Stimulated activated CD8-positive, alpha-beta memory T cell treated with anti-CD3 and anti-CD28 coated beads, Interleukin-7, amount 100 ng/mL, for 24 hours (primary cell): ENCODE measurements at places on chromosomes 7 and 10.

GRCh38 chr7:55019691-55020465 lies 1.1 kb downstream of the EGFR start:
- no peak for DNase-seq

- no peak for DNase-seq
Measured at GRCh38 chr7:50733552-50733951, 49.1 kb downstream of the GRB10 start.

GRCh38 chr7:561631-562373 lies 42.2 kb upstream of the PDGFA start:
- DNase-seq, result no peak

GRCh38 chr7:87575521-87575920 lies 25.2 kb downstream of the ABCB1 start:
- DNase-seq, result no peak

DNA sequence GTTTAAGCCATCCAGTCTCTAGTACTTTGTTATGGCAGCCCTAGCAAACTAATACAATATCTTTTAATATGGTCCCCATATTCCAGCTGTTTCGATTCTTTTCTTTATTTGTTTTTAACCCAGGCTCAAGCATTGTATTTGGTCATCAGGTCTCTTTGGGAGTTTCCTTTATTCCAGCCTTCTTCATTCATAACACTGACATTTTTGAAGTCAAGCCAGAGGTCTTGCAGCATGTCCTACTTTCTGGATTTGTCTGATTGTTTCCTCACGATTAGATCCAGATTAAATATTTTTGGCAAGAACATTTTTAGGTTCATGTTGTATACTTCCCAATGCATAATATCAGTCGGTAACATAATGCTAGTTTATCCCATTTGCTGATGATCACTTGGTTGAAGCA lies 11.8 kb downstream of the SLC25A13 start:
- no peak for DNase-seq

- no peak for DNase-seq
Measured at GRCh38 chr7:158950914-158951635, 94.7 kb downstream of the DYNC2I1 start.

DNA sequence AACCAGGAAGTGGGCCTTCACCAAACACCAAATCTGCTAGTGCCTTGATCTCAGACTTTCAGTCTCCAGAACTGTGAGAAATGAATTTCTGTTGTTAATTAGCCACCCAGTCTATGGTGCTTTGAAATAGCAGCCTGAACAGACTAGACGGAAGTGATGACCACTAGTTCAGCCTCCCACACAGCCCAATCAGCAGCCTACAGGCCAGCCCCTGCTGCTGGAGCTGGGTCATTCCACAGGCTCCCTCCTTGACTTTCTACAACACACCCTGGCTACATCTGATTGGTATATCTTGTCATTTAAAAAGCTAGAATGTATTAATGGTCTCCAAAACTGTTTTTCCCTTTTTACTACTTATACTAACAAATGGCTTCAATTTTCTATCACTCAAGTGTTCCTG lies 277.2 kb upstream of the TAC1 start:
- DNase-seq, result no peak

- DNase-seq, result no peak
Measured at GRCh38 chr7:76377186-76377918, 18.6 kb upstream of the YWHAG start.

GRCh38 chr10:94025806-94026205 lies 32.1 kb downstream of the PLCE1 start:
- no peak for DNase-seq

DNA sequence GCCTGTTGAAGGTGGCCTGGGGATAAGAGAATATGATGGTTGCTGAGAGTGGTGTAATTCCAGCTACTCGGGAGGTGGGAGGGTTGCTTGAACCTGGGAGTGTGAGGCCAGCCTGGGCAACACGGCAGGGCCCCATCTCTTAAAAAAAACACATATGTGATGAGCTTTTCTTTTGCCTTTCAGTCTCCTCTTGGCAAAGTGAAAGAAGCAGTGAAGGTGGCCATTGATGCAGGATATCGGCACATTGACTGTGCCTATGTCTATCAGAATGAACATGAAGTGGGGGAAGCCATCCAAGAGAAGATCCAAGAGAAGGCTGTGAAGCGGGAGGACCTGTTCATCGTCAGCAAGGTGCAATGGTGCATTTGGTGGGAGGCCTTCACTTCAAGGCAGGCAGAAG lies 3.1 kb downstream of the AKR1B10 start:
- DNase-seq, result no peak

GRCh38 chr7:74297516-74298233 lies 8.5 kb downstream of the CLIP2 start:
- DNase-seq, result no peak

DNA sequence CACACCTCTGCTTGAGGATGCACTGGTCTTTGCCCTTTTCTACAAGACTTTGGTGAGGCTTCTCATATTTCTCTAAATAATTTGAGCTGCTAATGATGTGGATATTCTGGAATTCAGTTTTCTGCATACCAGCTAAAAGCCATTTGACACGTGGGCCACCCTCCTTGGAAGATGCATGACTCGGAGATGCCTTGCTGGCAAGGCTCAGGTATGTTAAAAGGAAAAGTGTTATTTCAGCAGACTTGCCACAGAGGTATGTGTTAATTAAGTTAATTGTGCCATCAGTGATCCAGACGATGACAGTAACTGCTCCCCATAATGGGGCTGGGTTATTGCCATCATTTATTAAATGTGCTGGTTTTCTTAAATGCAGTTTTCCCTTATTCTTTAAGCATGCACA lies 8.8 kb upstream of the GFRA1 start:
- no peak for DNase-seq

- DNase-seq, result no peak
Measured at GRCh38 chr10:51214207-51215196, 140.2 kb downstream of the PRKG1 start.

DNA sequence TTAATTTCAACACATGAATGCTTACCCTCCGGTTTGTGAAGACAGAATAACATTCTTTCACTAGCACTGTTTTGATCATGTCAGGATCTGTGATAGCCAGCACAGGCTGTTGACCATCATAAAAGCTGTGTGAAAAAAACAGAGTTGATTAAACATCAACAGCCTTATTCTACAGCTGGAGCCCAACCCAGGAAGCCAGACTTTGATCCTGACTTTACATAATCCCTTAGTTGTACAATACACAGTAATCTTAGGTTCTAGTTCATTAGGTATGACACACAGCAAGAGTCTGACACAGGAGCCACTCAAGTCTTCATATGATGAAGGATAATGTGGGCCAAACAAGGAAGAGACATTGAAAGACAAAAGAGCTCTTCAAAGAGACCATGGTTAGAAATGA lies 11.4 kb downstream of the CYP3A4 start:
- DNase-seq, result no peak

- no peak for DNase-seq
Measured at GRCh38 chr10:84198206-84198915, 4.0 kb downstream of the CDHR1 start.

DNA sequence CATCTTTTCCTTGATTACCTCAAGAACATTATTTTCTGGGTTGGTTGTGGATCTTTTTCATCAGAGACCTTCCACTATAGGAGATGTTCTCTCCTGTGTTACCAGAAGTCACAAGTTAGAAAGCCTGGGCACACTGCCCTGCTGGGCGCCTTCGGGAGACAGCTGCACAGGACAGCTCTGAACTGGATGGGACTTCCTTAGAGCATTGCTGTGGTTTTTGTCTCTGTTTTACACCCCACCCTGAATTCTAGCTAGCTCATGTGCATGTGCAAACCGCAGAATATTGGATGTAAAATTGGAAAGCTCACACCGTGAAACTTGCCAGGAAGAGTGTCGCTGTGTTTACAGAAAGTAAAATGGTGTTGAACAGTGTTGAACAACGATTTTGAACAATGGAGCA lies 54.4 kb upstream of the SEC61G start:
- DNase-seq, result no peak

GRCh38 chr7:35695473-35695850 lies 527 bp upstream of the HERPUD2 start:
- DNase-seq, result no peak

- no peak for DNase-seq
Measured at GRCh38 chr7:47308808-47309207, 273.1 kb downstream of the TNS3 start.

DNA sequence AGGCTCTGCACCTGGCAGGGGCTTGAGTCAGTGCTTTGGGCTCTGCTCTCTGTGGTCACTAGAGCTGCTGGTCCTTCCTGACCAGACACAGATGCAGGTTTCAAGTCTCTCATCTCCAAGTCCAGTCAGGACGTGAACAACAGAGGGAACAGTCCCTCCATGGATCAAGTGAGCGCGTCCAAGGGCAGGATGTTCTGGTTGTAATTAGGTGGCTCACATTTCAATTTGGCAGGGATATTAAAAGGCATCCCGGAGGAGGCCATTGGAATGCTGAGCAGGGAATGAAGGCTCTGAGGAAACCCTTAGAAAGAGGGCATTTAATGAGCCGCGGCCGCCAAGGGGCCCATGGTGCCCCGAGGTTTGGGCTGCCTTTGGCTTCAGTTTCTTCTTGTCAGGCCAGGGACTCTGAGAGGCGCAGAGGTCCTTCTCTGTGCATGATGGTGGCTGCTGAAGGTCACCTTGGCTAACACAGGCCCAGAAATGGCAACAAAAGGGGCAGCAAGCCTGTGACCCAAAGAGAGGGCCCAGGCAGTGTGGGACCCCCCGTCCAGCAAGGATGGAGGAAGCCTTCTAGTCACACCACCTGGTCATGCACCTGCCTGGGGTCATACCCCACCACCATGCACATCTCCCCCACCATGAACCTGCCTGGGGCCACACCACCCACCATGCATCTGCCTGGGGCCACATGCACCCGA lies 30.7 kb upstream of the INPP5A start:
- no peak for DNase-seq

- DNase-seq, result no peak
Measured at GRCh38 chr7:132446666-132447278, 129.5 kb downstream of the PLXNA4 start.

DNA sequence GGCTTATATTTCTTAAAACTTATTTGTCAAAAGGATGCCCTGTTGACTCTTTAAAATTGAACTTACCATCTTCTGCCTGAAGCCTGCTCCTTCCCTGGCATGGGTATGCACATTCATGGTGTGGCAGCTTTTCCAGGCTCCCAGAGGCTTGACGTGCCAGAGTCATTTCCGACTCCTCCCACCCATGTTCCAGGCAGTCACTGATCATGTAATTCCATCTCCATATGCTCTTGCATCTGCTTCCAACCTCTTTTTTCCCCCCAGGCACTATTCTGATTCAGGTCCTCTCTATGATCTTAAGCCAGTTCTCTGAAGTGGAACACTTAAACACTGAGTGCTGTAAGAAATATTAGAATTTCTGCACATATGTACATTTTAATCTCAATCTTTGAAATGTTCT lies 82.2 kb downstream of the CFAP58 start:
- DNase-seq, result no peak

- peak; percentile 19 for DNase-seq
Measured at GRCh38 chr10:62384057-62384446, 9.9 kb downstream of the ZNF365 start.

- no peak for DNase-seq
Measured at GRCh38 chr10:131261890-131262475, 49.5 kb downstream of the TCERG1L start.

DNA sequence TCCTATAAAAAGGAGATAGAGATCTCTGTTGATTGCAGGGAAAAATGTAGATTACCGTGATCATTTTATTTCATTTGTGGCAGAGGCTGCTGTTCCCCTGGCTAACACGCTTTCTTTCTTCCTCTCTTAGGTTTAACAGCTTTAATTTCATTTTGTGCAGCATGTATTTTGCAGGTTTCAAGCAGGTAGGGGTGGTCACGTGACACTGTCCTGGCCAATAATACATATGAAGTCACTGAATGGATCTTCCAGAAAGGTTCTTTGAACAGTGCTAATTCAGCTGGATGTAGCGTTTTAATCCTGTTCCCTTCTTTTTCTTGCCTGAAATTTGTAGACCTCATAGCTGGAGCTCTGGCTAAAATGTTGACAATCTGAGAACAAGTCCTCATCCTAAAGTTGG lies 3.6 kb upstream of the EPHB6 start:
- DNase-seq, result no peak

- DNase-seq, result no peak
Measured at GRCh38 chr7:29330136-29330535, 135.6 kb downstream of the CHN2 start.

DNA sequence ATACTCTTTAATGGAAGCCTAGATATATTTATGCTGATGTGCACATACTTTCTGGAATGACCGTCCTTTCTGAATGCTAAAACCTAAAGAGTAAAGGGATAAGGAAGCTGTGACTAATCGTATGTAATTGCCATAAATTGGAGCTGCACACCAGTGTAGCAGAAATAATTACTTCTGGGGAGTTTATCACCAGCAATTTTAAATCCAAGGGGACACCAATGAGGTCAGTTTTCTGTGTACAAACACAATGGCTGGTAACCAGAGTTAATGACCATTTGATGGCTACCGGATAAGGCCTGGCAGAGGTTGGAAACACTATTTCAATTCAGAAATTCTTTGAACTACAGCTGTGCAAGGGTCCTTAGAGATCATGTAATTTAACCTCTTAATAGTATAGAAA lies 670.1 kb downstream of the REEP3 start:
- no peak for DNase-seq

DNA sequence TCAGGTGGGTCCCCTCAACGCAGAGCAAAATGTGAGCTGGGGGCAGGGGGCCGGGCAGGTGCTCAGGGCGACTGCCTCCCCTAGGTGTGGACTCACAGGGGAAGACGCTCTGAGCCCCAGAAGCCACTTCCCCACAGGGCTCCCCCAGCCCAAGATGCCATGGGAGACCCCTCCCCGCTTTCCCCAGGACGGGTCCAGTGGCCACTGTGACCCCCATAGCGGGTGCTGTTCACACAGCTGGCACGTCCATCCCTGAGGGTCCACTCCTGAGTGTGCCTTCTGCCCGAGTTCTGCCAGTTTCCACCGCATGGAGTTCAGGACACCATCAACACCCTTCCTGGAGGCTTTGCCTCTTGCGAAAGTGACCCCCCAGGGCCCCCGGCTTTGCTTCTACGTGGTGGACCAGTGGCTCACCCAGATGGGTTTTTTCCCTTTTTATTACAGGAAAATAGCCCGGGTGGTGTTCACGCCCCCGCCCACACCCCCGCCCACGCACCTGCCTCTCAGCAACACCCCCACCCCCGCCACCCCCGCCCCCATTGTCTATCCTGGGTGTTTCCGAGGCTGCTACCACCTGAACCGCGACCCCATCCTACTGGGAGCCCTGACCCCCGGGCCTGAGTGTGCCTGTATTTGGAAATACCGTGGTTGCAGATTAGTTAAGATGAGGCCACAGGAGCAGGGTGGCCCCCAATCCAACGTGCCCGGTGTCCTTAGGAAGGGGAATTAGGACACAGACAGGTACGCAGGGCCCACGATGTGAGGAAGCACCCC lies 32.0 kb downstream of the ADAP1 start:
- no peak for DNase-seq

GRCh38 chr7:72309476-72309875 lies 102.7 kb downstream of the CALN1 start:
- no peak for DNase-seq

GRCh38 chr10:42783181-42783549 lies 570 bp downstream of the BMS1 start:
- DNase-seq, result no peak

- no peak for DNase-seq
Measured at GRCh38 chr7:15033039-15033438, 130.5 kb upstream of the DGKB start.
